ENCODE measurements at places on chromosomes 12 and 14.

DNA sequence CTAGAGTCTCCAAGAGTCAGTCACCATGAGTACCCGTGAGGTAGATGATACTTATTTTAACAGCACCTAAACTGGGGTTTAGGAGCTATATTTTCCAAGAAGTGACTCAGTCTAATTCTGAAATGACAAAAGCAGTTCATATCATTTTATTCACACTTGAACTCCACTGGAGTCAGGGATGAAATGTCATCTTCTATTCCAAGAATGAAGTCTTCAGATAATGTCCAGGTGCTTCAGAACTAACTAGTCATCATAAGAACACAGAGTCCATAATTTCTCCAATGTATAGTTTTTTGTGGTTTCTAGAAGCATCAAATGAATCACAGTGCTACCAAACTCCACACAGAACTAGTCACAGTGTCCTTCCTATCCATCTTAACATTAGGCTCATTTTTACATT is 13.3 kb downstream of the DNM1L start:
- no peak for DNase-seq

- no peak for DNase-seq
These were observed 4.3 kb downstream of the DIP2B start for GRCh38 chr12:50508970-50509663.

GRCh38 chr12:57620936-57621496 is 9.8 kb downstream of the ARHGEF25 start:
- DNase-seq = no peak

GRCh38 chr12:131991816-131992430 is 42.2 kb downstream of the EP400 start:
- DNase-seq = no peak

- DNase-seq = no peak
These were observed 511.4 kb downstream of the PCNX1 start for GRCh38 chr14:71418532-71419245.

- DNase-seq = no peak
These were observed 41.6 kb downstream of the ITPK1 start for GRCh38 chr14:93073910-93074769.

DNA sequence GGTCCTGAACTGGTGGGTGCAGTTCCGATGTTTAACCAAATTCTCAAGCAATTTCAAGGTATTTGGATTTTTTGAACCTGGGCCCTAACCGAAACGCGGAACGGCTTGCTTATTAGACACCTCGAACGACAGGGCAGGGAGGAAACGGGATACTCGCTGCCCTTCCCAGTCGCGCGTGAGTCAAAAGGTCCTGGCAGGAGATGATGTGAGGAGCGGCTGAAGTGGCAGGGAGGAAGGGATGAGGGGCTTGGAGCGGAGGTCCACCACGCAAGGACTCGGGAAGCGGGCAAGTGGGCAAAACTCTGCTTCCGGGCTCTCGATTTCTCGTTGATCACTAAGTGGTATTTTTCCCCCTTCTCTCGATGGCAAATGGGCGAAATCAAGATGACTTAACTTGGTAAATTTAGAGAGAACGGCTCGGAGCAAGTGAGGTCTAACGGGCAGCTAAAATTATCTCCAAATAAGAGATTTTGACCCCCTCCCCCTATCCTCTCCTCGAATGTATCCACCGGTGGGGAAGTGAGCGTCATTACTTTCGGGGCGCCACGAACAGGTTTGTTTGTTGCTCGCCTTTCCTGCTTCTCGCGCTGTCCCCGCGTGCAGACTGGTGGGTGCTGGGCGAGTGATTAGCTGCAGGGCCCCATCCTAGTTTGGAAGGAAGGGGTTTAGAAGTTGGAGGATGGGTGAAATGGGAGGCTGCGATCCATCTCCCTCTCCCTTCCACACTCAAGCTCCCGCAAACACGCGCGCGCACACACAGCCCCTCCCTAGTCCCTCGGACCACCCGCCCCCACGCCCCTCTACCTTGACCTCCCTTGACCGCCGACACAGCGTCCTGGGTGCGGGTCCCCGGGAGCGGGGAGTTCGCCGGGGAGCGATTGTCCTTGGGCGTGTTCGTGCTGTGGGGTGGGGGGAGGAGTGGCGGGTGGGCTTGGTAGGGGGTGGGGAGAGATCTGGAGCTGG is 986 bp upstream of the NTF3 start:
- no peak for DNase-seq

DNA sequence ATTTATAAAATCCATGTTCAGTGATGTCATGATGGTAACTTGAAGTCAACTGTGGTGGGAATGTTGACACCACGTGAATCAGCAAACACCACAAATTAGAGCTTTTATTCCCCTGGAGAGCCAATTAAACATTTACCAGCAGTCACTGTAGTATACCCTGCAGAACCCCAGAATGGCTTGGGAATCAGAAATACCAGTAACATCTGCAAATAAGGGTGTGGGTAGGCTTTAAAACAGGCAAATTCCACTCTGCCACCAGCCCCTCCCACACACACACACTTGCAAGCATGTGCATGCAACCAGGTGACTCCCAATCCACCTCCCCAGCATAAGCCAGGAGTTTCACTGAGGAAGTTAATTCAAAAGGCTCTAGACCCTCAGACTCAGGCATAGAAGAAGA is 63.6 kb upstream of the TMEM263 start:
- DNase-seq = no peak

DNA sequence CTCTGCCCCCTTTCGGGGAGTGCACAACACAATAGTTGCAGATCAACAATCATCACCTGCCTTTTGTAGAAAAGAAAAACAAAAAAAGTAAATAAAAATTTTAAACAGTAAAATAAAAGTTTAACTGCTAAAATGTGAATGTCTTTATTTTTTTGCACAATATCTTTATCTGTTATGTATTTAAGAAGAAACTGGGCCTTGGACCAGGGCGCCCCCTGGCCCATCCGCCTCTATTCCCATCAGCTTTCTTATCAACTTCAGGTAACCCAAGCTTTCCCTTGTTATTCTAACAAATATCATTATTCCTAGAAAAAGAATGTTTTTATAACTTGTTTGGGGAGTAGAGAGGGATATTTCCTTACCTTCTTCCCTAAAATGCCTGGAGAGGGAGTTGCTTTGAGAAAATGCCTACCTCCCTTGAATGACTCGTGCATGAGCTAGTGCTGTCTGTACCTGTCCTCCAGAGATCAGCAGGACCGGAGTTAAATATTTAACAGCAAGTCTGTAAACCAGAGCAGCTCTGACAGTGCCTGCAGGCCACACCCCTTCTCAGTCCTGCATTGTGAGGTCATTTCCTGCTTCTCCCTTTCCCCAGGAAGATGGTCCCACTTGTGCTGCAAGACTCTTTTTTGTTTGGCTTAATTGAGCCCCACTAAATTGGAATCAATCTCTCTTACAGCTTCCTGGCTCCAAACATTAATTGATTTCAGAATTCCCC is 192.8 kb upstream of the RGS6 start:
- DNase-seq = no peak

DNA sequence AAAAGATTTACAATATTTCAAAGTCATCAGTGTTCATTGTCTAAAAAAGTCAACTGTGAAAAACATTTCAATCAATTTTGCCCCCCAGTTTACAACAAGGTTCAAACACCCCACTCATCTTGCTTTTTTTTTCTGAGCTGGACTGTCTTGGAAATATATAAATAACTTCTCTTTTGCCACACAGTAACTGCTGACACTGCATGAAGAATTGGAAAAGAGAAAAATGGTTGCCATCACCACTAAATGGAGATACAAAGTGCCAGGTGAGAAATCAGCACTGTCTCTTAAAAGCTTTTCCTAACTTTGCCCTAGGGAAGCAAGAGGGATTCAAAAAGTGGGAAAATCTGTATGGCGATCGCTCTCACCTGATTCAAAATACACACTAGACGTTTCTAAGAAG is 101.4 kb downstream of the TRAFD1 start:
- no peak for DNase-seq

DNA sequence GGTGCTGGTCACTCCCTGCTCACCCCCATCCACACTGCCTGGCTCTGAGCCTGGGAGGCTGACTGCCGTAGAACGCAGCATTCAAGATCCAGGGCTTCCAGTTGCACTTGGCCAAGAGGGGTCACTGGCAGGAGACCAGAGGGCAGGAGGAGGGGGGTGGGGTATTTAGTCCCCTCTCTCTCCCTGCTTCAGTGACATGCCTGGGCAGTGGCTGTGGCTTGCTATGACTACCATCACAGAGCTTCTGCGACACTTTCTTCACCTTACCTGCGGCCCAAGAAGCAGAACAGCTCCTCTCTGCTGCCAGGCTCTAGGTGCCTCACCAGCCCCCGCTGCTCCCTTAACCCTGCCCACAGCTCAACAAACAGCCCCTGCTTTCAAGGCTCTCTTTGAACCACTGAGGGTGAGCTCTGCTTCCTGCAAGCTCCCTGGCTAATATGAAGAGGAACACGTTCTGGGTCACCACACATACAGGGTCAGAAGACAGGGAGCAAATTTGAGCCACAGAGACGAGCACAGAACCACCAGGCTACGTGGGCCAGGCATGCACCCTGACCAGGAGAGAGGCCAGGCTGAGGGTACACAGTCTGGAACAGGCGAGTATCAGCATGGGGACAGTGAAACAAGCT is 55.7 kb downstream of the ITPK1 start:
- DNase-seq = no peak

GRCh38 chr12:3185260-3185870 is 108.2 kb downstream of the TSPAN9 start:
- DNase-seq = no peak

DNA sequence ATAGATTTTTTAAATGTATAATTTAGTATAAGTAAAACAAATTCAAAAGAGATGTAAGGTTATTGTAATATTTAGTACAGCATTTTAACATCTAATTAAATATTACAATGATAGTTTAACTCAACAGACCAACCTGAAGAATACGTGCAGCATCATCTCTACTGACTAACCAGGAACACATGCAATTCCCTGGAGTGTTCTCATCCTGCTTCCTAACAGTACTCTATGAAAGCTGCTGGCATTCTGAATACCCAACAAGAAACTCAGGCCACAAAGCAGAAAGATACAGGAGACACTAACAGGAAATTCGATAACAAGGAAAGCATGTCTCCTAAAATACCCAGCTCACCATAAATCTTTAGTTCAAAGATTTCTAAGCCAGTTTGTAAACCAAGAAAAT is 58.3 kb downstream of the CEP83 start:
- DNase-seq = no peak

- no peak for DNase-seq
These were observed 2.1 kb downstream of the DUSP6 start for GRCh38 chr12:89350260-89350629.

GRCh38 chr14:93703941-93704340 is 84.3 kb downstream of the PRIMA1 start:
- DNase-seq = no peak

- no peak for DNase-seq
These were observed 108.5 kb downstream of the DUSP6 start for GRCh38 chr12:89243771-89244170.

DNA sequence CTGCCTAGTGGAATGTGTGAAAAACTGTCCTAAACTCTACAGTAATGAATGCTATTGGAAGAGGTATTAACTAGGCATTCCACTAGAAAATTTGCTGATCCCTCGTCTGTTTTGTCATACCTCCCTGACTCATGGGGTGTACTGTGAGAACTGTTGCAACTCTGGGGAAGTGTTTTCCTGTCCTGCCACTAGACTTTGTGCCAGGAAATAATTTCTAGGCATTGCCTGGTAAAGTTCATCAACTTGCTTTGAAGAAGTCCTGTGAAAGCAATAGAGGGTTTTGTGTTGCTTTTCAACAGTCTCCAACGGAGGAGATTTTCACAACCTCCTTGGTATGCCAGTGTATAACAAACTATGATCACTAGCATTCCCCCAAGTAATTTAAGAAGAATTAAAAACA is 139.9 kb downstream of the AKAP6 start:
- DNase-seq = no peak

DNA sequence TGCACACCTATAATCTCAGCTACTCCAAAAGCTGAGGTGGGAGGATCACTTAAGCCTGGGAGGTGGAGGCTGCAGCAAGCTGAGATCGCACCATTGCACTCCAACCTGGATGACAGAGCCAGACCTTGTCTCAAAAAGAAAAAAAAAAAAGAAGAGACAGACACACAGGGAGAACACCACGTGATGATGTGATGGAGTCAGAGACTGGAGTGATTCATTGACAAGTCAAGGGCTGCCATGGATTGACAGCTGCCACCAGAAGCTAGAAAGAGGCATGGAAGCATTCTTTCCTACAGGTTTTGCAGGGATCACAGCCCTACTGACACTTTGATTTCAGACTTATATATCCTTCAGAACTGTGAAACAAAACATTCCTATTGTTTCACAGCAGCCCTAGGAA is 3.5 kb upstream of the HCFC2 start:
- DNase-seq = no peak

DNA sequence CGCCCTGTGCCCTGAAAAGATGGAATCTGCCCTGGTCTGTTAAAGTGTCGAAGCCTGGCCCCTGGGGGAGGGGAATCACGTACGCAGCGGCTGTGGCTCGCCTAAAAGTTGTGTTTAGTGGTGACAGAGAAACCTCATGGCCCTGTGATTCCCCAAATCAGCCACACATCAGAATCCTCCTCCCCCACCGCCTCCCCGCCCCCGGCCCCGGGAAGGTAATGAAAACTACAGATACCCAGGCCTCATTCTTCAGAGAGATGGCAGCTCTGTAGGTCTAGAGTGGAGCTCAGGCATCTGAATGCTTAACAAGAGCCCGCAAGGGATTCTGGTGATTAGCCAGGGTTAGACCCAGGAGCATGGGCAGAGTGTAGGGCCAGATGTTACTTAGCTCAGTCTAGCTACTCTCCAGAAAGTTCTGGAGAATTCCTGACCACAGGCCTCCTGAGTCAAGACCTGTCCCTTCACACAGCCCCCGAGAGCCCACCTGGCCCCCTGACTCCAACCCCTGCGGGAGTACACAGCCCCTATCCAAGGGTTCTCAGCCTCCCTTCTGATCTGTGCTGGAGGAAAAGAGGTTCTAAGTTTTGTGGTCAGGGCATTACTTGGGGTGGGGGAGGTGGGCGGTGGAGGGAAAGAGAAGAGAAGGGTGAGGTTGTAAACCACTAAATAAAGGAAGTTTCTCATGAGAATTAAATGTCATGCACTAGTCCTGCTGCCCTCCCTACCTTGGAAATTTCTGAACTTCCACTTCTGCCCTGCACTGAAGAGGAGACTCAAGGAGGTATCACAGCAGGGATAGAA is 114.8 kb downstream of the PLXNC1 start:
- no peak for DNase-seq

- DNase-seq = peak; percentile 27
These were observed 49.2 kb downstream of the ANAPC7 start for GRCh38 chr12:110354172-110354780.

- no peak for DNase-seq
These were observed 10.1 kb downstream of the FBXL14 start for GRCh38 chr12:1584326-1584725.

DNA sequence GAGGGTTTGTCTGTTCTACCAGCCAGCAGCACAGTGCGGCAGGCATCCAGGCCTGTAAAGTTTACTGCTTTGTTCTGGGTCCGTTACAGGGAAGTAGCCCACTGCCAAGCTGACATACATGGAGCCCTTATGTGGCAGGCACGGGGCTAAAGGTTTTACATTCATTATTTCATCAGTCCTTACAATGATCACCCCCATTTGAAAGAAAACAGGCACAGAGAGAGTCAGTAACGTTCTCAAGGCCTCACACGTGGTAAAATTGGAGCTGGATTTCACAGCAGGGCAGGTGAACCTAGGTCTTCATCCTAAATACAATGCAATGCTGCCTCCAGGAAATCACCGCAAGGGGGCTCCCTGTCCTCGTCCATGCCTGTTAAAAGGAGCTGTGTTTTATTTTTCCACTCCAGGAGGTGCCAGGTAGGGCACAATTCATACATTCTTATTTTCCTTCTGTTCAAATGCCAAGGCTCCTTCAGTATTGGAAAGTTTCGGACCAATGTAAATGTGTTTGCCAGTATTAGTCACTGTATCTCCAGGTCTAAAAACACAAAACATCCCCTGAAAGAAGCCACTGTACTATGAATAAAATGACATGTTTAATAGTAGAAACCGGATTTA is 172.2 kb upstream of the GZMB start:
- peak; percentile 26 for DNase-seq
